Upper lobe of left lung (tissue), 6 donors: ENCODE measurements at places on chromosomes 7 and 10.
A peak's percentile ranks its signal among the peaks of the same experiment; 100 is the strongest.

DNA sequence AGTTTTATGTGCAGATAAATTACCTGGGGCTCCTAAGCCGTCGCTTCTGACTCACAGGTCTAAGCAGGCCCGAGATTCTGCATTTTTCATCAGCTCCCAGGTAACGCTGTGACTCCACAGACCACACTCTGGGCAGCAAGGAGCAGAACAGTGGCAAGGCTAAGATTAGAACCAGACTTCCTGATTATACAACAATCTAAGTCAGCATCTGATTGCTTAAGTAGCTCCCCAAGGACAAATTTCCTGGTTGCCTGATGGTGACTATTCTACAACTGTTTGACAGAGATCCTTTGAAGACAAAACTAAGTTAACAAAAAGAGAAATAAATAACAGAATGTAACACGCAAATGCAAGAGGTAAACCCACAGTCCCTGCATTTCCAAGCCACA lies 69.0 kb downstream of the CREB3L2 start:
- DNase-seq: peak; percentile 38

GRCh38 chr10:88370713-88371112 lies 212.4 kb downstream of the RNLS start:
- no peak for DNase-seq

- DNase-seq: no peak
Observed at GRCh38 chr10:88092973-88093372, 229.5 kb downstream of the PTEN start.

- no peak for DNase-seq
Observed at GRCh38 chr10:98456043-98456570, 9.4 kb upstream of the HPS1 start.

- no peak for DNase-seq
Observed at GRCh38 chr10:91357497-91357896, 52.6 kb upstream of the HECTD2 start.

GRCh38 chr10:123936426-123936825 lies 44.8 kb upstream of the CPXM2 start:
- DNase-seq: no peak

DNA sequence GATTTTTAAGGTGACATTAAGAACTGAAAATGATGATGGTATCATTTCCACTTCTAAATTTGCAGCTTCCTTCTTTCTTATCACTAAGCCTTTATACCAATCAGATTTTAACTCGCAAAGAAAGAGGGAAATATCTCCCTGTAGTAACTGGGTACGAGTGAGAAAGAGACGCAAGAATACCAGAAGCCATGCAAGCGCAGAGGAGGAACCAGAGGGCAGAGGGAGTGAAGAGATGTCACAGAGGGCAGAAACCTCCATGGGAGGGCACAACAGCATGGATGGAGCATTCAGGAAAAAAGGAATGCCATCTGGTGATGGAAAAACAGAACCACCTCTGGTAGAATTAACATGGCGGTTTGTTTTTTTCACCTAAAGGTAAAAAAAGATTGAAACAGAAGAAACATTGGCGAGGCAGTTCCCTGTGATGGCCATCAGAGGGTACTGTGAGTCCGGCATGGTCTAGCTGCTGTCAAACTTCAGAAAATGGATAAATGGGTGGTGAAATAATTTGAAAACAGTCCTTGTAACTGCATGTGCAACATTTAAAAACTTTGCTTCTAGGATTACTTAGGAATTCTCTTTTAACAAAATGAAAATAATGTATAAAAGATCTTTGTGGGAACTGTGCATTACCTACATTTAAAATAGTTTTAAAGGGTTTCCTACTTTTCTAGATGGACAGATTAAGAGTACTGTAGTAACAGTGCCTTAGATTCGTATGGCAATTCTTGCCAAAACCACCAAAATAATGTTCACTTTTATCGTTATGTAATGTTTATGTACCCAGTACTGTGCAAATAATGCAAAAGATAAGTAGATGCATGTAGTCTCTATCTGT lies 91.8 kb downstream of the ARHGAP12 start:
- no peak for DNase-seq
